Small intestine (tissue), 16 donors: ENCODE measurements at places on chromosomes 5 and 9.
A peak's percentile ranks its signal among the peaks of the same experiment; 100 is the strongest.

GRCh38 chr9:118568704-118569103 is 800.5 kb downstream of the BRINP1 start:
- DNase-seq = no peak

- no peak for DNase-seq
These were observed 47.7 kb downstream of the SH3RF2 start for GRCh38 chr5:145984072-145984471.

- DNase-seq = no peak
These were observed 453 bp downstream of the RASGEF1C start for GRCh38 chr5:180208435-180209081.

- no peak for DNase-seq
These were observed 62.0 kb upstream of the STARD4 start for GRCh38 chr5:111574311-111574710.

- no peak for DNase-seq
These were observed 1530.6 kb downstream of the EFNA5 start for GRCh38 chr5:106140101-106140500.

DNA sequence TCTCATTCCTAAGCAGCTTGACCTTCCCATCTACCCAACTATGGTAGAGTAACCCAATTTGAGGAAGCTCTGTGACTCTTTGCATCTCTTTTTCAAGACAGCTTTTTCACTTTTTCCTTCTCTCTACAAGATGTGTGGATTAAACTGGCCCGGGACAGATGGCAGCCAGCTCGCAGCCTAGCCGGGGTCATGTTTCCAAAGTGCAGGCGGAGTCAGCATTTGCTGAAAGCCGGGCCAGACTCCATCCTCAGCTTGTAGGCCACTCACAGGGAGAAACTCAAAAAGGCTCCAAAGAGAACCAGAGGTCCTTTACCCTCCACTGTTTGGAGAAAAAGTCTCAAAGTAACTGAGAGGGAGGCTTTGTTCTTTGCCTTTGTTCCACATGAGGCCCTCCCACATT is 286.8 kb upstream of the PANK3 start:
- no peak for DNase-seq

DNA sequence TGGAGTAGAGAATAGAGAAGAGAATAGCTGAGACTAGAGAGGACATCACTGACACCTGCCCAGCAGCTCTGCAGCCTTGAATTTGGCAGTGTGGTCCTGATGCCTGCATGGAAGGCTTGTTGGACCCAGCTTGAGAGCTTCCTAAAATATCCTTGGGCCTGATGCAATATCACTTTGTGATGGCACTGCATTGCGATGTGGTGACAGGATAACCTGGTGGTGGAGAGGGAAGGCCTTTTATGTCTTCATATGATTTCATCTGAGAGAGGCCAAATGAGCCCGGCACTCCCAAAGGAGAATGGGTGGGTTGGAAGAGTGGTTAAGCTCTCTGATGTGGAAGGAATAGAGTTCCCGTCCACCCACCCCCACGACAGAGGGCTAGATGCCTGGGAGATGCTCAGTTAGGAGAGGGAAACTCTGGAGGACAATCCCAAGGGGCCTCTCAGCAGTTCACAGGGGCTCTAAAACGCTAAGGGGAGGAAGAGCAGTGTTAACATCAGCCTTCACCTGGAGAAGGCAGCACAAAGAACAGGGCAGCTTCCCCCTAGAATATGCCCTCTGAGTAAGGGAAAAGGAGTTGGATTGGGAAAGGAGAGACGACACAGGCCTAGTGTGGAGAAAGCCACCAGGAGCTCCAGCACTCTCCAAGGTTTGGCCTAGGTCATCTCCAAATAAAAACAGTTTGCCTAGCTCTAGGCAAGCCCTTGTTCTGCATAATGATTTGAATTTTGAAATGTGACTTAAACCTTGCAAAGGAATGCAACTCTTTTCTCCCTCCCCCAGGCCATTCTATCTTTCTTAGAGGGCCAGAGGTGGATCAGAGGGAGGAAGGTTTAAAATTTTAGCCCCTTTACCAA is 99.8 kb upstream of the SSBP2 start:
- DNase-seq = peak; percentile 8

- DNase-seq = no peak
These were observed 31.7 kb upstream of the SCAMP1 start for GRCh38 chr5:78328585-78329173.

- DNase-seq = no peak
These were observed 212.6 kb downstream of the ARHGAP26 start for GRCh38 chr5:142982821-142983200.

DNA sequence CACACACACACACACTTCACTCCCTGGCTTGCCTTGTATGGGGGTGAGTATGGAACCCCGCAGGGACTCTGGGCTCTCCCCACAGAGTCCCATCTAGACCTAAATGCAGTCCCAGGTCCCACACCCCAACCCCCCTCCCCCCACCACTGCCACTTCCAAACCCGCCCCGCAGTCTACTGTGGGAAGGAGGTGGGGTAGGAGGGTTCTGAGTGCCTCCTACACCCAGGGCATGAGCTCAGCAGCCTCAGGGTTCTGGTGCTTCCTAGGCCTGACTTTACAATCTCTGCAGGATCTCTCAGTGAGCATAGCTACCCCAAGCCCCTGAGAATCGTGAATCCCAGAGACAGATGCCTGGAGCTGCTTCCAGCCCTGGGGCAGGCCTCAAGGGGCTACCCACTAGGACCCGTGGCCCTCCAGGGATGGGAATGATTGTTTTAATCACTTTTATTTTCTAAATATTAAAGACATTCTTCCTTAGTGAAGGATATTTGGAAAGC is 1.5 kb upstream of the NACC2 start:
- no peak for DNase-seq

GRCh38 chr9:34376596-34377403 is at the start of gene MYORG:
MYORG (minus strand) TSS chr9:34376898; CDS start chr9:34372943, 3,955 bp downstream.
- peak; percentile 99 for DNase-seq

DNA sequence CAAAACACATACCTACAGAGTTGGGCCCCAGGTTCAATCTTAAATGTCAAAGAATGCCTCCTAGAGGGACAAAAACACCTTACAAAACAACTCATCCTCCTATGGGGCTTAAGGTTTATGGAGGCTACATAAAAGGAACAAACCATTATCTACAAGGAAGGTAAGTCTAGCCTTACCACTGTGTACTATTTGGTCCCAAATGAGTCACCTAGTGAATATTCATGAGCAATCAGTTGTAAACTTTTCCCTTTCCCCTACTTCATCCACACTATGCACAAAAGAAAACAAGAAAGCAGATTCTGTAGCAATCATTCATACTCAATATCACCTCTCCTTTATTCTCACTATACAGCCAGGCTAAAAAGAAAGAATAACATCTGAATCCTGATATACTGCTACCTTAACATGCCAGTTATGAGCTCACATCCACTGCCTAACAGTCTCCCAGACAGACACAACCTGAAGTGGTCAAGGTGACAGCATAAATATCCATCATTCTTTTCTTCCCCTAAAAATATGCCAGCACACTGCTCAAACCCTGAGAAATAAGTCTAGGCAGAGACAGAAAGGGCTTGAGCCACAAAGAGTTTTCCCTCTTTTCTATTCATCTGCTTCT is 6.2 kb downstream of the OXCT1 start:
- DNase-seq = no peak
